Sigmoid colon (tissue), 7 donors: ENCODE measurements at places on chromosomes 6 and 20. TPM values are rescaled to one million over a fixed set of nuclear protein-coding genes. Genes with fewer than 3 reads are reported as not detected.

Gene GPR6
- not detected for total RNA-seq

Gene VGLL2
- total RNA-seq, result not detected

Gene RBM24
- total RNA-seq, result 8.3 TPM

Gene TMEM200A
- 0.95 TPM for total RNA-seq

Gene STMND1
- not detected for total RNA-seq

Gene TMEM170B
- 11.0 TPM for total RNA-seq

Gene PHF3
- 76.7 TPM for total RNA-seq

Gene TPBG
- total RNA-seq, result 6.1 TPM

Gene LGSN
- total RNA-seq, result not detected

Gene SLCO4A1
- 13.2 TPM for total RNA-seq

Gene COX4I2
- total RNA-seq, result 1.1 TPM

Gene CLPSL2
- total RNA-seq, result not detected

Gene TBCC
- 24.8 TPM for total RNA-seq

Gene MUCL3
- total RNA-seq, result not detected

Gene ZNF165
- 1.8 TPM for total RNA-seq

Gene C6orf118
- total RNA-seq, result not detected

Gene LPA
- total RNA-seq, result not detected

Gene DTNBP1
- total RNA-seq, result 14.4 TPM

Gene BPIFB4
- total RNA-seq, result not detected

Gene MAS1
- not detected for total RNA-seq

Gene TRAPPC3L
- total RNA-seq, result not detected

Gene OR2J3
- total RNA-seq, result not detected

Gene ZBP1
- 0.49 TPM for total RNA-seq

Gene SLC17A1
- total RNA-seq, result not detected

Gene NNAT
- 82.8 TPM for total RNA-seq

Gene RSPO4
- not detected for total RNA-seq

Gene SNTA1
- 29.3 TPM for total RNA-seq

Gene SCAF8
- total RNA-seq, result 37.1 TPM

Gene SFTA2
- not detected for total RNA-seq

Gene AIF1
- 59.6 TPM for total RNA-seq

Gene COL9A3
- 20.8 TPM for total RNA-seq

Gene SIRPB2
- 6.6 TPM for total RNA-seq

Gene SLC22A3
- total RNA-seq, result 15.3 TPM

Gene CDSN
- not detected for total RNA-seq

Gene DNAH8
- total RNA-seq, result not detected

Gene PTGIS
- total RNA-seq, result 97.6 TPM

Gene MOG
- not detected for total RNA-seq

Gene MYBL2
- total RNA-seq, result 0.27 TPM

Gene KCNB1
- 17.4 TPM for total RNA-seq

Gene RSPH9
- 0.68 TPM for total RNA-seq

Gene OXT
- not detected for total RNA-seq

Gene SMLR1
- total RNA-seq, result not detected

Gene DCDC2
- not detected for total RNA-seq

Gene XKR7
- 0.14 TPM for total RNA-seq

Gene ZDHHC14
- total RNA-seq, result 7.5 TPM

Gene TRIM40
- not detected for total RNA-seq

Gene TXLNB
- total RNA-seq, result 3.0 TPM

Gene CCDC167
- total RNA-seq, result 19.1 TPM

Gene OTOR
- total RNA-seq, result not detected

Gene ANKRD6
- 21.6 TPM for total RNA-seq

Gene HLA-DRA
- 119 TPM for total RNA-seq

Gene SIM1
- not detected for total RNA-seq
